ENCODE measurements at places on chromosomes 7 and 10.

GRCh38 chr7:155721056-155721455 is 76.6 kb downstream of the RBM33 start:
- H3K4me1 ChIP-seq: no peaks in the 10 kb centered on the region
- no peak overlapping the region for H3K4me3 ChIP-seq
- no peaks in the 10 kb centered on the region for H3K27me3 ChIP-seq
- H3K27ac ChIP-seq: no peak overlapping the region
- DNase-seq: no peak
- no peaks in the 10 kb centered on the region for H3K36me3 ChIP-seq

- H3K36me3 ChIP-seq: no peaks in the 10 kb centered on the region
- H3K27ac ChIP-seq: no peak overlapping the region
- H3K4me1 ChIP-seq: peaks cover 13% of the 10 kb centered on the region
- H3K4me3 ChIP-seq: no peak overlapping the region
- H3K27me3 ChIP-seq: no peaks in the 10 kb centered on the region
- no peak for DNase-seq
These were observed 182.8 kb downstream of the MAD1L1 start for GRCh38 chr7:2049782-2050510.

DNA sequence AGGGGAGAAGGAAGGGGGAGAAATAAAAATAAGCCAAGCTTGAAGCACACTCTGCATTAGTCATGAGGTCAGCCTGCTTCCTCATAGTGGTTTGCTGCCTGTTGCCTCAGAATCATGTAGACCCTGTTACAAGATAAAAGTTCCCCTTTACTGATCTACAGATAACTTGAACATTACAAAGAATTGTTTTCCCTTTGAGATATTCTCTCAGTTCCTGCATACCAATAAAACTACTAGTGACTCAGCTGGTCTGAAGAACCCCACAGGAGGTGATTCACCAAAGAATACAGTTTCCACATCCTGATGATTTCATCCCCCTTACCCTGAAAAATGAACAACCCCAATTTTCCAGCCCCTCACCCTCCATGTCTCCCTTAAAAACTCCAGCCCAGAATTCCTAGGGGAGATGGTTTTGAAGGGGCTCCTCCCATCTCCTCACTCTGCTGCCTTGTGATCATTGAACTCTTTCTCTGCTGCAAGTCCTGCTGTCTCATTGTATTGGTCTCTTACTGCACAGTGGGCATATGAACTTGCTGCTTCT is 31.5 kb upstream of the NRP1 start:
- no peak overlapping the region for H3K27ac ChIP-seq
- no peaks in the 10 kb centered on the region for H3K4me1 ChIP-seq
- no peaks in the 10 kb centered on the region for H3K36me3 ChIP-seq
- H3K27me3 ChIP-seq: no peaks in the 10 kb centered on the region
- no peak overlapping the region for H3K4me3 ChIP-seq

DNA sequence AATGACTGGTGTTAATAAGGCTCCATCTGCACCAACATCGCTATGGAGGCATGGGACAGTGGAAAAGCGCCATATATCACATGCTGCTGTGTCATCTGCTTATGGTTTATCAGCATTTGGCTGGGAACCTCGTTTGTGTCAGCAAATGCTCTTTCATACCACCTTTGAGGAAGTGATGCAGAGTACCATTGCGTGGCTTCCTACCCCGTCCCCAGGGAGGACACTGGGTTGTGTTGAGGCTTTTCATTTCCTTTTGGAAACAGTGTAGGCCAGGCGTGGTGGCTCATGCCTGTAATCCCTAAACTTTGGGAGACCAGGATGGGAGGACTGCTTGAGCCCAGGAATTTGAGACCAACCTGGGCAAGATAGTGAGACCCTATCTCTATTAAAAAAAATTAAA is 6.8 kb downstream of the TACR2 start:
- no peak for DNase-seq
- no peaks in the 10 kb centered on the region for H3K27me3 ChIP-seq
- H3K4me1 ChIP-seq: peaks cover 10% of the 10 kb centered on the region
- H3K36me3 ChIP-seq: no peaks in the 10 kb centered on the region

- no peak for DNase-seq
- H3K36me3 ChIP-seq: no peaks in the 10 kb centered on the region
- no peak overlapping the region for H3K4me3 ChIP-seq
These were observed 730.0 kb upstream of the VSTM2A start for GRCh38 chr7:53812135-53812534.

- H3K27ac ChIP-seq: no peak overlapping the region
- H3K4me3 ChIP-seq: no peak overlapping the region
- DNase-seq: peak; percentile 23
- no peaks in the 10 kb centered on the region for H3K4me1 ChIP-seq
These were observed 50.2 kb downstream of the TFAM start for GRCh38 chr10:58435297-58435985.

- no peaks in the 10 kb centered on the region for H3K36me3 ChIP-seq
- no peaks in the 10 kb centered on the region for H3K27me3 ChIP-seq
- H3K4me3 ChIP-seq: no peak overlapping the region
- DNase-seq: no peak
These were observed 45.0 kb downstream of the ESYT2 start for GRCh38 chr7:158784270-158784669.

DNA sequence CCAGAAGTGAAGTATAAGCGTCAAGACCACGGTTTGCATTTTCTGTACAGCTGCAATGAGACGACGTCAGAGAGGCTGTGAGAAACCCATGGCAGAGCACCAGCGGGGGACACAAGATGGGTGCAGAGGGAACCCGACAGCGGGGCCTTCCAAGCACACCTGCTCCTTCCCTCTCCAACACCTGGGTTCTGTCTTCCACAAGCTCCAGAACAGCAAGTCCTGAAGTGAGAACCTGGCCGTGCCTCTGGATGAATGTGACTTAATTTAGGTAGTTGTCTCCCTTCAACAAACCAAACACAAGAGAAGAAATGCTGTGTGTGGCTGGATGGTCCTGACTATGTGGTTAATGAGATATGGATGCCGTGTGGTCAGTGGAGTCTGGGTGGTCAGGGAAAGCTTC is 76.1 kb downstream of the ADAM12 start:
- H3K36me3 ChIP-seq: no peaks in the 10 kb centered on the region
- no peak overlapping the region for H3K27ac ChIP-seq
- no peaks in the 10 kb centered on the region for H3K4me1 ChIP-seq
- H3K27me3 ChIP-seq: no peaks in the 10 kb centered on the region

- H3K27me3 ChIP-seq: no peaks in the 10 kb centered on the region
- H3K27ac ChIP-seq: no peak overlapping the region
- H3K4me3 ChIP-seq: no peak overlapping the region
- H3K4me1 ChIP-seq: no peaks in the 10 kb centered on the region
These were observed 142.3 kb upstream of the PTN start for GRCh38 chr7:137485818-137486217.

Data from hepatocyte (in vitro differentiated cells).